GOT3 (cell line): ENCODE measurements at places on chromosomes 5 and 9.

- no peak for DNase-seq
These were observed 367.5 kb upstream of the BRINP1 start for GRCh38 chr9:119736491-119737454.

GRCh38 chr9:5714501-5715401, 85.8 kb downstream of the RIC1 start:
- DNase-seq, result no peak

- no peak for DNase-seq
These were observed 265.8 kb downstream of the MAST4 start for GRCh38 chr5:66862020-66862419.

DNA sequence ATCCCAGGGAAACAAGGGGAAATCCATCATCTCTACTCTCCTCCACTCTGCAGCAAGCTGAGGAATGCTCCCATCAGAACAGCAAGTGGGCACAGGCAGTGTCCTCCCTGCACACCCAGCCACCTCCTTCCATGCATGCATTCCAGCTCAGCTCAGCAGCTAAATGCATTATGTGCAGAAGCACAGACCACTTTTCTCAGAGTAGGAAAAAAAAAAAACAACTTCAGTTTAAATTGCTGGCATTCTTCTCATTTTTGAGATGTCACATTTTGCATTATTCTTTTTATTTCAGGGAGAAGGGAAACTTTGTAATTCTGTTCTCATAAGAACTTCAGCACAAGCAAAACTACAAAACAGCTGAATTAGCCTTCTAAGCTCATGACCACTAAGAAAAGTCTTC, 312.2 kb downstream of the SEMA5A start:
- no peak for DNase-seq

DNA sequence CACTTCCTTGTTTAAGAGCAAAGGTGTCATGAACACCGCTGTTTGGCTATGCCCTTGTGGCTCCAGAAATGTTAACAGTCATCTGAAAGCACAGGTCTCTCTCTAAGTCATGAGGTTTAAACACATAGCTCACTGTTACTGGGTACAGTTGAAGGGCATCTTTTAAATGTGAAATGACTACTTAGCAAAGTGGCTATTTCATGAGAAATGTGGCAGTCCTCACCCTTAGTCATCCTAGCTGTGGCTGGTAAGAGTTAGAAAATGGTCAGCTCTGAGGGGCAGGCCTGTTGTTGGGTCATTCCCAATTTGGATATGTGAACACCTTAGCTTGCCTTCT, 24.2 kb upstream of the TMEM171 start:
- no peak for DNase-seq

DNA sequence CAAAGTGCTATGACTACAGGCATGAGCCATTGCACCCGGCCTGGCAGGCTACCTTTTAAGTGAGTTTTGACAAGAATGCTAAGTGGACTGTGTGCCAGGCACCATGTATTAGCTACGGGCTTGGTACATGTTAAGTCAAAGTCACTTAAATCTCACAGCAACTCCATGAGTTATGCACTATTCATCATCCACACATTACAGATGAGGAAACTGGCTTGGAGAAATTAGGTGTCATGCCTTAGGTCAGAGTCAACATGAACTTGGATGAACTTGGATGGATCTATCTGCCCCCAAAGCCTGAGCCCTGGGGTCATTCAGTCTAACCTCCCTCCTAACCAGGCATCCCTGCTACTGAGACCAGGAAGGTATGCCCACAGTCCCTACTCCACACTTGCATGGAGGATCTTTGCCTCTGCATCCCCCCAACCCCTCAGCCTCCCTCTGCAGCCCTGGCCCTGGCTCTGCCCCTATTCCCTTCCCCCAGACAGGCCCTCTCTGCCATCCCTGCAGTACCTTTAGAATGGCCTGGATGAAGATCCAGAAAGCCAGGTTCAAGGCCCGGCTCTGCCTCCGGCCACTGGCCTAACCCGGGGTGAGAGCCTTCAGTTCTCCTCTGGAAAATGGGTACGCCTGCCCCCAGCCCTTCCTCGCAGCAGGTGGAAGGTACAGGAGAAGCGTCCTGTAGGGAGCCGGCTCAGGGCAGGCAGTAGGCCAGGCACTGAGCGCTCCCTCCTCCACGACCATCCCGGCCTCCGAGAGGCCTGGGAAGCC, 685 bp upstream of the ADGRD2 start:
- DNase-seq, result no peak

DNA sequence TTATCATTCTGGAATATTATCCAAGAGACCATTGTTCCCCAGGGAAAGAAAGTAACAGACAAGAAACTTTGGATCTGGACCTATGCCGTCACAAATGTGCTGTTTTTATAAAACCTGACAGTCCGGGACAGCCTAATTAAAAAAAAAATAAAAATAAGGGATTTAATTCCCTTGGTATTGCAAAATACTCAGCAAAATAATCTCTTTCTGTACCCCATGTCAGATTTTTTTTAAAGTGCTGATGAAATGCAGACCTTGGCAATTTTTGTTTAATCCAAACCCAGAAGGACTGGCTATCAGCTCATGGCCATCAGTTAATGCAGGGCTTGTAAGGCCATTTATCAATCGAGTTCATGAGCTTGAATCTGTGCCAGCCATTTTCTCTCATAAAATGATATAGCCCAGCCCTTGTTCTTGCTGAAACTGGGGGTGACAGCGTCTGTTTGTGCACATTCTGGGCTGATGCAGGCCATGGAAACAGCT, 162.7 kb upstream of the S1PR3 start:
- DNase-seq, result no peak

- DNase-seq, result no peak
These were observed 27.6 kb upstream of the TESK1 start for GRCh38 chr9:35577486-35577885.

DNA sequence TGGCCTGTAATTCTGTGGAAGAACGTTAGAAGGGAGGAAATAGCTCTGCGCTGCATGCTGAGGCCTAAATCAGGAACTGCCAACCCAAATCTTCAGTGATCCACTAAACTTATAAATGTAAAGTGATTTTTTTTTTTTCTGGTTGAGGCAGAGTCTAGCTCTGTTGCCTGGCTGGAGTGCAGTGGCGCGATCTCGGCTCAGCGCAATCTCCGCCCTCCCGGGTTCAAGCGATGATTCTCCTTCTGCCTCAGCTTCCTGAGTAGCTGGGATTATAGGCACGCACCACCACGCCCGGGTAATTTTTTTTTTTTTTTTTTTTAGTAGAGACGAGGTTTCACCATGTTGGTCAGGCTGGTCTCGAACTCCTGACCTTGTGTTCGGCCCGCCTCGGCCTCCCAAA, 717.4 kb upstream of the FAM174A start:
- DNase-seq, result no peak

- DNase-seq, result no peak
These were observed 45.2 kb downstream of the MRRF start for GRCh38 chr9:122309861-122310260.

DNA sequence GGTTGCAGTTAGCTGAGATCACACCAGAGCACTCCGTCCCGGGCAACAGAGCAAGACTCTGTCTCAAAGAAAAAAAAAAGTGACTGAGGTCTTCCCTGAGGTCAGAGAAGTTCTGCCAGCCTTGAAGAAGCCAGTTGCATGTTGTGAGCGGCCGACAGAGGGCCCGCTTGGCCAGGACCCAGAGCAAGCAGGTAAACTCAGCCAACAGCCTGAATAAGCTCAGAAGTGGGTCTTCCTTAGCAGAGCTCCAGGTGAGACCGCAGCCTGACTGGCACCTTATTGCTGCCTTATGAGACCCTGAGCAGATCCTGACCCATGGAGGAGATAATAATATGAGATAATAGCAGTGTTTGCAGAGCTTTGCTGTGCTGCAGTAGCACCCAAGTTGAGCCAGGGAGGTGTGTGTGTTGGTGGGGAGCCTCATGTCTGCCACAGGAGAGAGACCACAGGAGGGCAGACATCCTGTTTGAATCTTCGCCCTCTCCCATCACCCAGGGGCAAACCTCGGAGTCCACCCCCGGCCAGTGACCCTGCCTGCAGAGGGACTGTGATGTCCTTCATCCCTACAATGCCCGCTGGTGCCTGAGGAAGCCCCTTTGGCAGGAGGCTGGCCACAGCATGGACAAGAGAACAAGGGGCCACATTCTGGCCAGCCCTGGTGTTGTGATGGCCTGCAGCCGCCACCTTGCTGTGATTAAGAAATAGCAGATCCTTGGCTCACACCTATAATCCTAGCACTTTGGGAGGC, 10.8 kb upstream of the BARX1 start:
- no peak for DNase-seq

- no peak for DNase-seq
These were observed 138.7 kb upstream of the GRHPR start for GRCh38 chr9:37283730-37284325.

DNA sequence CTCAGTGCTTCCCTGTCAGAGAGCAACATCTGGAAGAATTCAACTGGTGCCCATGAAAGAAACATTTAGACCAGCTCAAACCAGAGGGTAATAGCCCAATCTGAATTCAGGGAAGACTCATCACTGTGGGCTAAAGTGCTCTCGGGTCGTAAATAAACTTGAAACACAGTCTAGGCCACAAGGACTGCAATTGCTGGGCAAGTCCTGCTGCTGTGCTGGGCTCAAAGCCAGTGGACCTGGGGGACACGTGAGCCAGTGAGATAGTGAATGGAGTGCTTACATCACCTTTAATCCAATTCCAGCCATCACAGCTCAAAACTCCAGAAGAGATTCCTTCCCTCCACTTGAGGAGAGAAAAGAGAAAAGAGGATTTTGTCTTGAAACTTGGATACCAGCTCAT, 78.1 kb upstream of the DAP start:
- DNase-seq, result no peak

GRCh38 chr5:29382780-29383179, 1810.7 kb upstream of the CDH6 start:
- DNase-seq, result no peak

DNA sequence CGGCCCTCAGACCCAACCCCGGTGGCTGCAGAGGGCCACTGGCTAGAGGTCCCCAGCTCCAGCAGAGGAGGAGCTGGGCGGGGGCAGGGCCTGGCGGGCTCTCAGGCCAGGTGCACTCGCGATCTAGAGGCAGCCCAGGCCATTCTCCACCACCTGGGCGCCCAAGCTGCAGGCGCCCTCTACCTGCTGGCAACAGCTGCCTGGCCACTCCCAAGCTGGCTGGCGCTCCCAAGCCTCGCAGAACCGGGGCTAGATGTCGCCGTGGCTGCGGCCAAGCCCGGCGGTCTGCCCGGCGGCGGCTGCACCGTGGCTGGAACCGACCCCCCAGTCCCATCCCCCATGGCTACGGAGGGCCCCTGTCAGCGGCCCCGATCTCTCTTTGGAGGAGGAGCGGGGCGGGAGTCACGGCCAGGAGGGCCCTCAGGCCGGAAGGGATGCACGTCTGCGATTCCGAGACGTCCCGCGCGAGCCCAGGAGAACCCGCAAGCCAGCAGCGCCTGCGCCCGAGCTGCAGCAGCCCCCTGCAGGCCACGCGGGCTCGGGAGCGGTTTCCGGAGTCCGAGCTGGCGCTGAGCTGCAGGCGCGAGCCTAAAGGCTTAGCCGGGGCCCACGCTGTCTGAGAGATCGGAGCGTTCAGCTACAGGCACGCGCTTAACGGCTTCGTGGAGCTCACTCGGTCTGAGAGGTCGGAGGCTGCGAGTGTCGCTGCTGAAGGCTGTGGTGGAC, 44.3 kb upstream of the BICD2 start:
- DNase-seq, result no peak

DNA sequence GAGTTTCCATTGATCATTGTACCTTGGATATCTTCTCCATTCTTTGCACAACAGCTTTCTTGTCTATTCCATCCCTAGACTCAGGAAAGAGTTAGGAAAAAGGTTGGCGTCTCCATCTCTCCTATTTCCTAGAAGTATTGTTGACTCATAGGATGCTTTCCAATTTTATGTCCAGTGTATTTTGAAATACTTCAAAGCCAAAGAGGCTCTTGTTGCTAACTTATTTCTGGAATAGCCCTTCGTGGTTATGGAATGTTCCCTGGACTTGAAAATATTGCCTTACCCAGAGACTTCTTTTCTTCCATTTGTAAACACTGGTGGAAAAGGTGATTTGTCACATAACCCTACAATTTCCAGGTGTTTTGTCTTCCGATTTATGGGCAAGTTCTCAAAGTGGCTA, 402.3 kb upstream of the ZNF608 start:
- DNase-seq, result no peak

GRCh38 chr5:127602481-127602880, 46.4 kb upstream of the CTXN3 start:
- DNase-seq, result no peak

- no peak for DNase-seq
These were observed 346.1 kb downstream of the DIRAS2 start for GRCh38 chr9:90296539-90296938.

DNA sequence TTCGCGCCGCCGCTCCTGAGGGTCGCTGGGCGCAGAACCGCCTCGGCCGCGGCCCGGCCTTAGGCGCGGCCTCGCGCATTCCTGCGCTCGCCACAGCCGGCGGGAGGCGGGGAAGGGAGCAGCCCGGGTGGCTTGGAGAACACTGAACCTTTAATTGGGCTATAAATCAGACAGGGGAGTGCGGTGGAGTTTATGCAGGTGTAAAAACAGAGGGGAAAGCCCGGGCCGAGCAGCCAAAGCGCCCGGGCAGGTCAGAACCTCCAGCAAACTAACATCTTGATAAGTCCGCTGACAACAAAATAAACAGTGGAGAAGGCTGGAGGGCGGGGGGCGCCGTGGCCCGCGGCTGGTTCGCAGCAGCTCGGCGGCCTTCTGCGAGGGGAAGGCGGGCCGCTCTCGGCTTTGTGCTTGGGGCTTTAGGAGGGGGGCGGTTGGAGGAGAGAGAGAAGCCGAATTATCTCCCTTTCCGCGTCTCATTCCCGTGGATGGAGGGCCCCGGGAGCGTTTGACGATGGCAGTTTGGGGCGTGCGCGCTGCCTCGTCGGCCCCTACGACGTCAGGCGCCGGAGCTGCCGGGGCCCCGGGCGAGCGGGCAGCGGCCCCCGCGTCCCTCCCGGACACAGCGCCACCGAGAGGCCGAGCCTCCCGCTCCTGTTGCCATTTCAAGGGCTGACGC, 11.3 kb downstream of the FOXD1 start:
- DNase-seq, result no peak

DNA sequence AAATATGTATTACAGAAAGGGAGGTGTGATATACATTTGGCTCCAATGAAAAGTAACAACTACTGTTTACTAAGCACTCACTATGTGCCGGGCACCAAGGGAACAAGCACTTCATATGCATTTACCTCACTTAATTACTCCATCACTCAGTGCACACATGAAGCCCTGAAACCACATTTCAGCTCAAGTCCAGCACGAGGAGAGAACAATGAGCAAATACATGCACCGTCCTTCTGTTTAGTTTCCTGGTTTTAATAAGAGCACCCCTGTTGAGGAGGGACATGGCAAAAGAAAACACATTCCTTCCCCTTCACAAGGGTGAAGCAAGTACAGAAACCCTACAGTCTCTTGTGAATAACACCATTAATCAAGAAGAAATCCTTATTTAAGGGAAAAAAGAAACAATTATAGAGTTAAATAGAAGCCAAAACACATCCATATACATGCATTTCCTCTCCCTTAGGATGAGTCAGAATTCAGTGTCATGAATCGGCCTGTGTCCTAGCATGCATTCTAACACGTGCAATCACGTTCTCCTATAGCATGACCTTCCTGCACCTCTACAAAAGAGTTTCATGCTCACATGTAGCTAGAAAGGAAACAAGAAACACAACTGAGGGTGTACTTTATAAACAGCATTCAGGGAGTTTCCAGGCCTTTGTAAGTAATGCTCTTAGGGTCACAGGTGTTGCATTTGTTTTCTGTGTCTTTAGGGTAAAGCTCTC, 411.6 kb downstream of the BNC2 start:
- DNase-seq, result no peak
